ENCODE measurements at places on chromosomes 1 and 21.

GRCh38 chr1:161721738-161722343 lies 497 bp downstream of the FCRLB start:
- no peaks in the 10 kb centered on the region for H3K36me3 ChIP-seq
- H3K27me3 ChIP-seq, result no peaks in the 10 kb centered on the region
- no peak overlapping the region for H3K27ac ChIP-seq
- no peak for DNase-seq
- no peak overlapping the region for H3K4me3 ChIP-seq
- peaks cover 6% of the 10 kb centered on the region for H3K4me1 ChIP-seq

DNA sequence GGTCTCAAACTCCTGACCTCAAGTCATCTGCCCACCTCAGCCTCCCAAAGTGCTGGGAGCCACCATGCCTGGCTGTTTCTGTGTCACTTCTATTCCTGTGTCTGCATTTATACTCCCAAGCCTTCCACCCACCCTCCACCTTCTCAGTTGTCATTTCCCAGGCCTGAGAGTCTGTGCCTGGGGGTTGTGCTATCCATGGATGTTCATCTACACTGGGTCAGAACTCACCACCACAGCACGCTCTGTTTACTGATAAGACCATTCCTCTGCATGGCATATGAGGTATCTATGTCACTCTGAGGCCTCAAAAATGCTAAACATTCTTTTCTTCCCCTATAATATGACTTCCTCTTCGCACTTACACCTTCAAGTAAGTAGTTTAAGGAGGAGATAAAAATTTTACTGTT lies 6.1 kb downstream of the NENF start:
- DNase-seq, result no peak
- no peak overlapping the region for H3K4me3 ChIP-seq
- peaks cover 4% of the 10 kb centered on the region for H3K36me3 ChIP-seq
- H3K27ac ChIP-seq, result no peak overlapping the region
- peaks cover 3% of the 10 kb centered on the region for H3K4me1 ChIP-seq

GRCh38 chr1:193111641-193112090 lies 6.5 kb upstream of the GLRX2 start:
- no peak overlapping the region for H3K4me3 ChIP-seq
- no peaks in the 10 kb centered on the region for H3K36me3 ChIP-seq
- H3K4me1 ChIP-seq, result no peaks in the 10 kb centered on the region
- DNase-seq, result no peak
- peak overlapping the region; percentile 65 for H3K27ac ChIP-seq

- peak overlapping the region; percentile 32 for H3K27ac ChIP-seq
- no peak for DNase-seq
- no peaks in the 10 kb centered on the region for H3K36me3 ChIP-seq
- no peak overlapping the region for H3K4me3 ChIP-seq
- H3K27me3 ChIP-seq, result no peaks in the 10 kb centered on the region
These were observed 1.5 kb downstream of the GSTM4 start for GRCh38 chr1:109657395-109657794.

DNA sequence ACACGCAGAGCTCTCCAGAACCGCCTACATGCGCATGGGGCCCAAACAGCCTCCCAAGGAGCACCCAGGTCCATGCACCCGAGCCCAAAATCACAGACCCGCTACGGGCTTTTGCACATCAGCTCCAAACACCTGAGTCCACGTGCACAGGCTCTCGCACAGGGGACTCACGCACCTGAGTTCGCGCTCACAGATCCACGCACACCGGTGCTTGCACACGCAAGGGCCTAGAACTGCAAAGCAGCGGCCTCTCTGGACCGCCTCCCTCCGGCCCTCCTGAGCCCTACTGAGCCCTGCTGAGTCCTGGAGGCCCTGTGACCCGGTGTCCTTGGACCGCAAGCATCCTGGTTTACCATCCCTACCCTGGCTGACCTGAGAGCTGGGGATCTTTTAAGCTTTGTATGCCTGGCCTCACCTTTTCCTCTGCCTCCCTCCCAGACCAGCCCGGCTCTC lies 8.3 kb downstream of the OLIG2 start:
- H3K27me3 ChIP-seq, result no peaks in the 10 kb centered on the region
- no peak overlapping the region for H3K4me3 ChIP-seq
- no peaks in the 10 kb centered on the region for H3K4me1 ChIP-seq
- H3K27ac ChIP-seq, result no peak overlapping the region

GRCh38 chr21:23455676-23456075 lies 2151.6 kb downstream of the MRPL39 start:
- no peak overlapping the region for H3K4me3 ChIP-seq
- no peaks in the 10 kb centered on the region for H3K27me3 ChIP-seq
- no peak for DNase-seq
- no peaks in the 10 kb centered on the region for H3K36me3 ChIP-seq

DNA sequence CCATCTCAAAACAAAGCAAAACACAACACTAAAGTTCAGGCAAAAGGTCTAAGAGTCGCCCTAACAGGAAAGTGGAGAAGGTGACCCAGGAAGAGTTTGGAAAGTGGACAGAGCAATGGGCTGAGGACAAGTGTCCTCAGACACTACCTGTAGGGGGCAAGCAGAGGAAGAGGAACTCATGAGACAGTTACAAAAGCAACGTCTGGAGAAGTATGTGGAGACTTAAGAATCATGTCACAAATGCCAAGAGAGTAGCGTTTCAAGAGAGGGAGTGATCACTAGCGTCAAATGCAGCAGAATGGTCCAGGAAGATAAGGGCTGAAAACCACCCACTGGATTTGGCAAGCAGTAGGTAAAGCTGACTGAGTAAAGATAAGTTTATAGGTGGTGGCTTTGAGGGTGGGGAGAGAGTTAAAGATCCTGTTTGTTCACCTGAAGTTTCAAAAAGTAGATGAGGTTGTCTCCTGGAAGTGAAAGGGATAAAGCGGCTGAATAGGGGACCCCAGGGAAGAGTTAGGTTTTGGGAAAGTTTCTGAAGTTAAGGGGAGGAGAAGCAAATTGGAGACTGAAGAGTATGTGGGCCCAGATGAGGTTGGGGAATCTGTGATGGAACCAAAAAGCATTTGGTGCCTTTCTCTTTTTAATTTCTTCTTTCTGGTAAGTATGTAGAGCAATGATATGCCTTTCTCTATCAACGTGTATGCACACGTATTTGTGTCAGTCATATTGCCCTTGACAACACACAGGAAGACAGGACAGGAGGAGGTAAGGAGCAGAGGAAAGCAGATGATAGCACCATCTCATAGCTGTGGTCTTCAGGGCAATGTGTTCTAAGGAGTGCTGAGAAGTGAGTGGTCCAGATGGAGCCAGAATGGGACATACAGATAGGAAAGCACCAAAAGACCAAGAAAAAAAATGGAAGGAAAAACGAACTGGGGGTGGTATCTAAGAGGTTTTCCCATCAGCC lies 3.1 kb downstream of the BSDC1 start:
- no peak overlapping the region for H3K4me3 ChIP-seq
- DNase-seq, result no peak
- peaks cover 42% of the 10 kb centered on the region for H3K36me3 ChIP-seq
- no peak overlapping the region for H3K27ac ChIP-seq

- H3K27me3 ChIP-seq, result no peaks in the 10 kb centered on the region
- H3K27ac ChIP-seq, result peak overlapping the region; percentile 45
- peaks cover 9% of the 10 kb centered on the region for H3K4me1 ChIP-seq
- DNase-seq, result no peak
These were observed 12.2 kb downstream of the OLFML2B start for GRCh38 chr1:162011337-162012012.

GRCh38 chr1:22803833-22804232 lies 93.2 kb downstream of the EPHB2 start:
- no peaks in the 10 kb centered on the region for H3K27me3 ChIP-seq
- DNase-seq, result no peak
- H3K36me3 ChIP-seq, result no peaks in the 10 kb centered on the region
- no peaks in the 10 kb centered on the region for H3K4me1 ChIP-seq

GRCh38 chr1:2583871-2584351 lies 2.7 kb upstream of the PRXL2B start:
- H3K4me3 ChIP-seq, result no peak overlapping the region
- H3K4me1 ChIP-seq, result peaks cover 14% of the 10 kb centered on the region
- H3K27ac ChIP-seq, result no peak overlapping the region
- DNase-seq, result no peak
- no peaks in the 10 kb centered on the region for H3K27me3 ChIP-seq
- H3K36me3 ChIP-seq, result peaks cover 2% of the 10 kb centered on the region

- peaks cover 8% of the 10 kb centered on the region for H3K4me1 ChIP-seq
- no peak within 1 kb of the TSS for H3K27ac ChIP-seq
- H3K4me3 ChIP-seq, result peak within 1 kb of the TSS; percentile 98
These were observed at the start of gene SLX9 for GRCh38 chr21:44939532-44940115. Gene SLX9 (plus strand): TSS chr21:44940029. CDS start chr21:44940058, 29 bp downstream.

DNA sequence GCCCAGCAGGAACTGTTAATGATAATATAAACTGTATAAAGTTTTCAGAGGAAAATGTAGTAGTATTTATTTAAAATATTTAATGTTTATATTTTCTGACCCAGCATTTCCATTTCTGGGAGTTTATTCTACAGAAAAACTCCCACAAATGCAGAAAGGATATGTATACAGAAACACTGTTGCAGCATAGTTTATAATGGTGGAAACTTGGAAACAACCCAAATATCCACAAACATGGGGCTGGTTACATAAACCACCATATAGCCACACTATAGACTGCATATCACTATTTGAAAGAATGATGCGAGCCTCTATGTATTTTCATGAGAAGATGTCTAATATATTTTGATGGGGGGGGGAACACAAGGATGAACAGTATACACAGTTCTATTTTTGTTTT lies 31.5 kb upstream of the KCNN3 start:
- H3K4me1 ChIP-seq, result no peaks in the 10 kb centered on the region
- no peak overlapping the region for H3K27ac ChIP-seq
- DNase-seq, result no peak

DNA sequence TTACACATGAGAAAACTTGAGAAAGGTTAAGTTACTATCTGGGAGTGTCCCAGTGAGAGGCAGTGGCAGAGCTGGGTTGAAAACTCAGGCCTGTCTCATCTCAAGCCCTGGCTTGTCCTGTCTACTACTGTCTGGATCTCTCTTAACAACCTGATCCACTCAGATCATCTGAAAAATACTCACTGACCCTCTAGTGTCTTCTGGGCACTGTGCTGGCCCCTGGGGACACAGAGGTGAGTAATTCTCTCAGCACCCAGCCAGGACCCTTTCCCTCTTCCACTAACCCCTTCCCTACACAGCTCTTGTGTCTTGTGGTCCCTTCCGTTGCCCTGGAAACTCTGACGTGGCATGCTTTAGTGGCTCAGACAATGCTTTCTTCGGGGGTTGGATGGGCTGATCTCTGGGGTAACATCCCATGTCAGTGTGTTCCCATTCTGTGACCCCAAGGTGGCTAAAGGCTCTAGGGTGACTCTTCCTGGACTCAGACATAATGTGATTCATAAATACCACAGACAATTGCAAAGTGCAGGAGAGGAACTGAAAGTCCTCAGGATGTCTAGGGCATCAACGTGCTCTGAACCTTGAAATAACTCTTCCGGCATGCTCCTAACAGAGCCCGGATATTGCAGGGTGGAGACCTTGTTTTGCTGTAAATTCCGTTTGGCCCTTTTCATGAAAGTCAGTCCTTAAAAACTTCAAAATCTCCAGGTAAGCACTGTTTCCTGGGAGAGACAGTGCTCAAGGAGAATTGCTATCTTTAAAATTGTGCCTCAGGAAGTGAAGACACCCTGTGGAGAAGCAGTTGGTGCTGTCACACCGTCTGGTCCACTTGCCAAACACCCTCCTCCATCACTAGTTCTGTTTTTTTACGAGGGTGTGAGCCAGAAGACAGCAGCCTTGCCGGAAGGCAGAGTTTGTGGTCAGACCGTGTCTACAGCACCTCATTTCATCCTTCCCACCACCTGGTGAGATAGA lies 4.0 kb downstream of the SHISAL2A start:
- H3K27me3 ChIP-seq, result no peaks in the 10 kb centered on the region
- no peak for DNase-seq
- H3K4me1 ChIP-seq, result peaks cover 2% of the 10 kb centered on the region
- no peaks in the 10 kb centered on the region for H3K36me3 ChIP-seq
- no peak overlapping the region for H3K4me3 ChIP-seq

DNA sequence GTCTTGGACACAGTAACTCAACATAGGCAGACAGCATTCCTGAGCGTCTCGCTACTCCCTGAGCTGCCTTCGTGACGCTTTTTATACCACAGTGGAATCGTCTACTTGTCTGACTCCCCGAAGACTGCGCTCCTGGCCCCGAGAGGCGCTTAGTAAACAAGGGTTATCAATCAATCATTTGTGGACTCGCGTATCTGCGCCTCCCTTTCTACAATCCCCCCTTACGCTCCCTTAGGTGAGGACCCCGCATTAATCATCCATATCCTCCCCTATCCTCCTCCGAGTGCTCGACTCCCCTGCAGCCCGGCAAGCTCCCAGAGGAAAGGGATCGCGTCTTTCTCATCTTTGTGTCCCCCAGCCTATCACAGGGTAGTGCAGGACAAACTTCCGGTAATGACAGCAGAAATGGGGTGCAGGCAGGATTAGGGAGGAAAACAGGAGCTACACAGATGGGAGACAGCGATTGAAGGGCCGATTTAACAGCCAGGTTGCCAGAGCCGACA lies 522 bp downstream of the TMEM59 start:
- peak overlapping the region; percentile 98 for H3K27ac ChIP-seq
- H3K4me1 ChIP-seq, result peaks cover 5% of the 10 kb centered on the region
- H3K36me3 ChIP-seq, result no peaks in the 10 kb centered on the region
- H3K27me3 ChIP-seq, result no peaks in the 10 kb centered on the region

DNA sequence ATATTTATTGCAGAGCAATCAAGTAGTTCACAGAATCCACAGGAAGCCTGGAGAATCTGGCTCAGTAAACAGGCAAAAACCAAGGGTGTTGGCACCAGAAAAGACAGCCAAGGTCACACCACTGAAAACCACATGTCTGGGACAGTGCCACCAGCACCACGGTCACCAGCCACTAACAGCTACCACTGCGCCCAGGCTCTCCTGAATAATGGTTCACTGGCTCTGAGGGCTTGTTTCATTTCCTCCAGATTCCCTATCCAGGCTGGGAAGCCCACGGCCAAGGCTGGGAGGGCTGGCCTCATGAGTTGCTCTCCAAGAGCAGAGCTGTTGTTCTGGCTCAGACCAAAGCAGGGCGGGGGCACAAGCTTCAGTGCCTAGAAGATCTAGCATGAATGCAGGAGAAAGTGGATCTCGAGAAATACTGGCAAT lies 54.5 kb upstream of the PTGFRN start:
- peaks cover 5% of the 10 kb centered on the region for H3K4me1 ChIP-seq
- no peaks in the 10 kb centered on the region for H3K27me3 ChIP-seq
- no peaks in the 10 kb centered on the region for H3K36me3 ChIP-seq

- peak overlapping the region; percentile 68 for H3K27ac ChIP-seq
- H3K4me1 ChIP-seq, result peaks cover 39% of the 10 kb centered on the region
- DNase-seq, result no peak
- no peaks in the 10 kb centered on the region for H3K36me3 ChIP-seq
These were observed 18.1 kb upstream of the EPS8L3 start for GRCh38 chr1:109781806-109782205.

GRCh38 chr1:30982937-30983336 lies 74.4 kb upstream of the SDC3 start:
- H3K36me3 ChIP-seq, result peaks cover 21% of the 10 kb centered on the region
- H3K27me3 ChIP-seq, result no peaks in the 10 kb centered on the region
- peaks cover 4% of the 10 kb centered on the region for H3K4me1 ChIP-seq
- H3K4me3 ChIP-seq, result no peak overlapping the region
- no peak overlapping the region for H3K27ac ChIP-seq
- no peak for DNase-seq

Data from ascending aorta (tissue), 2 donors.